ENCODE measurements at places on chromosomes 6 and 20. TPM values are rescaled to one million over a fixed set of nuclear protein-coding genes. Genes with fewer than 3 reads are reported as not detected.

- DNase-seq = no peak
Measured at GRCh38 chr6:4913705-4914419, 90.0 kb downstream of the RPP40 start.

- DNase-seq = no peak
Measured at GRCh38 chr6:131156411-131156810, 21.1 kb downstream of the AKAP7 start.

GRCh38 chr6:31792761-31793171, 2.8 kb downstream of the VARS1 start:
- DNase-seq = no peak

- no peak for DNase-seq
Measured at GRCh38 chr6:2797564-2798031, 32.4 kb downstream of the WRNIP1 start.

- DNase-seq = no peak
Measured at GRCh38 chr6:117264369-117264691, 1.0 kb upstream of the VGLL2 start.

DNA sequence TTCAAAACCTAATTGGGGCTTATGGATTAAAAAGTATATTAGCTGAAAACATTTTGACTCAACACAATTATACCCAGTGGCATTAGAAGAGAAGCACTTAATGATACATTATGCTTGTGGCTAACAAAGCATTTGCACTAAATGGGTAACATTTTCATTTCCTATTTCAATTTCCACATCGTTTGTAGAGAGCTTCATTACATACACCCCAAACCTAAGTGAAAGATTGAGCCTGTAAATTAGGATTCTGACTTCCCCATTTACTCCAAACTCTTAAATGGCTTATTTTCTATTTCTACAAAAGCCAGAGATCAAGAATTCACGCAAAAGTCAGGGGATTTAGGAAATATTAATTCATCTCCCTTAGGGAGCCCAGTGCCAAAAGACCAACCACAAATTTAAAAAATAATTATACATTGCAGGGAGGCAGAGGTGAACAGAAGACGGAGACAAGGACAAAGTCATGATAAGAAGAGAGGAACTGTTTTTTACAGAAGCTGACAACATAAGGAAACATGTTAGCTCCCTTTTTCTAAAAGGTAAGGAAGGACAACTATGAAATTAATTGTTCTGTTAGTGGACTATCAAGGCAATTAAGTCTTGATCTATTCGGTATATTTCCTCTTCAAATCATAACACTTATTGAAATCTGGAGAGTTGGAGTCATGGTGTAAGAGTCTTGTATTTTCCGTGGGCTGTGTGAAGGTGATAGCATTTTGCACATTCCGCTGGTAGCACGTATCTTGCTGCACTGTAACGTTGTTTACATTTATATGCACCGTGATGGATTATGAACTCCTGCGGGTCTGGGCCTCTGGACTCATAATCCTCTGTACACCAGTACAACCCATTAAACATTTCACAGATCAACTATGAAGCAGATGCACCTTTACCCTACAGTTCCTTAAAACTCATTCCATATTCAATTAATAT, 24.8 kb upstream of the EZR start:
- DNase-seq = no peak

DNA sequence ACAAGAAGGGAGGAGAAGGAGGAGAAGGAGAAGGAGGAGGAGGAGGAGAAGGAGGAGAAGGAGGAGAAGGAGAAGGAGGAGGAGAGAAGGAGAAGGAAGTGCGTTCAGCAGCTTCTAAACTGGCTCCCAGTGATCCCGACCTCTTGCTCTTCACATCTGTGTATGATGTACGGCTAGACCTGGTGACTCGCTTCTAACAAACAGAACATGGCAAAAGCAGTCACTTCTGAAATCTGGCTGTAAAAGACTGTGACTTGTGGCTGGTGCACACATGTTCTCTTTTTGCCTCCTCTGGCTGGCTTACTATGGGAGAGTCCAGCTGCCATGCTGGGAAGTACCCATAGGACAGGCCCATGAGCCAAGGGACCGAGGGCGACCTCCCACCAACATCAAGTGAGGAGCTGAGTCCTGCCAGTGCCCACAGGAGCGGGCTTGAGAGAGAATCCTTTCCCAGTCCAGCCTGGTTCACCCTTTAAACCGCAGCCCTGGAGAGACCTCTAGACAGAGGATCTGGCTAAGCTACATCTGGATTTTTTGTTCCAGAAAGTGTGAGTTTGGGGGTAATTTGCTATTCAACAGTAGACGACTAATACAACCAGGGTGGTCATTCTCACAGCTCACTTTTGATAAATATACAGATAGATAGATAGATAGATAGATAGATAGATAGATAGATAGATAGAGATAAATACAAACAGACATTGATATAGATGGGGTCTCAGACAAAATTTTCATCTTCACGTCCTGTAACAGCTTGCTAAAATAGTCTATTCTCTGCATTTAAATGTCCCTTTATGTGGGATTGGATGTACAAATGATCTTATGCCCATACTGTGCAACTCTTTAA, 42.3 kb downstream of the RPP40 start:
- no peak for DNase-seq

GRCh38 chr6:125444006-125444923, 142.5 kb upstream of the HDDC2 start:
- DNase-seq = no peak

- DNase-seq = no peak
Measured at GRCh38 chr6:15790116-15790515, 127.3 kb upstream of the DTNBP1 start.

Gene SLC16A10
- total RNA-seq = 6.8 TPM

Gene NRSN1
- not detected for total RNA-seq

Gene FILIP1
- total RNA-seq = not detected

Gene GGTLC1
- total RNA-seq = not detected

Gene GSTA2
- total RNA-seq = not detected

Gene PRR18
- not detected for total RNA-seq
